ENCODE measurements at places on chromosomes 4 and X.

GRCh38 chr4:110196206-110196870 is 2.1 kb downstream of the ELOVL6 start:
- DNase-seq = peak; percentile 70

DNA sequence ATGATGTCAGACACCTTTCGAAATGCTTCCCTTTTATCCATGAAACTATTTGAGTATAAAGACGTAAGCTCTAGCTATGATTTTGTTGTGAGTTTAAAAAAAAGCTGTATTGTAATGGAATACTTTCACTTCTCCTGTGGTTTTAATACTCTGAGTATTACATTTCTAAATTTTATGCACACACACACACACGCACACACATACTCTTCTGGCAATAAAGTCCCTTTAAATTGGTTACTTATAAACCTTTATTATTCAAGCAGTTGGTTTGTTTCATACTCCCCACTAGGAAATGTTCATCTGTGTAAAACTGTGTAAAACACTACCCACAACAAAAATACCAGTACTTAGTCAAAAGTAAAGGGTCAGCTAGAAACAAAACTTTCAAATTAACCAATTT is 18.2 kb downstream of the VAMP7 start:
- no peak for DNase-seq

GRCh38 chr4:185113340-185113739 is 29.7 kb upstream of the SLC25A4 start:
- DNase-seq = no peak

DNA sequence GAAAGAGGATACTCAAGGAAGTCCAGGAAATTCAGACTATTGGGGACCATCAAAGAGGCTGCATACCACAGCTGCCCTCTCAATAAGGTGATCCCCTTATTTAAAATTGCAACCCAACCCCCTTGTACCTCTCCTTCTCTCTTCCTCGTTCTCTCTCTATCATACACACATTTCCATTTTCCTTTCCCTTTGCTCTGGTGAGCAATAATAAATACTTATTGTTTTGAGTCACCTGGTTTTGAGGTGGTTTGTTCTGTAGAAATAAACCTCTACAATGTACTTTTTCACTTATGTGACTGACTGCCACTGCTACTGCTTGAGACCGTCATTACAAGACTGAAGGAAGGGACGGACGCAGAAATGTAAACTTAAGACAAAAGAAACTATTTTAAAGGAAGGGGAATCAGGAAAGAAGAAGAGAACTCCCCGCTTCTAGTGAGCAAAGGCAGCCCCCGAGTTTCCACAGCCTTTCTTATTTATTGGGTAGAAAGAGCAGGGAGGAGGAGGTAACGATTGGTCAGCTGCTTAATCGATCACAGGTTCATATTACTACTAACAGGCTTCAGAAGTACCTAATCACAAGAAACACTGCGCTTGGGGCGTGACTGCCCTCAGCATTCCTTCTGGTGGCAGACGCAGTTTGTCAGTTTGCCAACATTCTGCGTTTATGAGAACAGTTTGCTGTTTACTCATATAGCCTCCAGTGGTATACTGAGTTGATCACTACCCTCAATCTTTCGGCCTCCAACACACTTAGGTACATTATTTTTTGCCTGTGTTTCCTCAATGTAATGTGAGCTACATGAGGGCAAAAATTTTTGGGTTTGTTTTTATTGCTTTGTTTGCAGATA is 16.9 kb upstream of the TMEM165 start:
- no peak for DNase-seq

DNA sequence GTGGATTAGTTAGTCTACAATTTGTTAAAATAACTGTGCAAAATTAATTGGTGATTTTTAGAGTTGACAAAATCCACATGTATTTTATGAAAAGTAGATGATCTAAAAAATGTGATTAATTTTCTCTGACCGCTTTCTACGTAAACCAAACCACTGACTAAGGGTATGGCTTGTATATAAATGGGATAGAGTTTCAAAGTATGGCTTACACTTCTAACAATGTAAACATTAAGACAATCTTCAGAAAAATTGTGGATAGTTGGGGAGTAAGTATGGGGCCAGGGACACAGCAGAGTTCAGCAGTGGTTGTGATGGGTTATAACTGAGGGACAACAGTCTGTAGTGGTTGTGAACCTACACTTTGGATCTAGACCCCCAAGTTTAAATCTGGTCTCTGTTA is 39.8 kb downstream of the GABRA4 start:
- DNase-seq = no peak

DNA sequence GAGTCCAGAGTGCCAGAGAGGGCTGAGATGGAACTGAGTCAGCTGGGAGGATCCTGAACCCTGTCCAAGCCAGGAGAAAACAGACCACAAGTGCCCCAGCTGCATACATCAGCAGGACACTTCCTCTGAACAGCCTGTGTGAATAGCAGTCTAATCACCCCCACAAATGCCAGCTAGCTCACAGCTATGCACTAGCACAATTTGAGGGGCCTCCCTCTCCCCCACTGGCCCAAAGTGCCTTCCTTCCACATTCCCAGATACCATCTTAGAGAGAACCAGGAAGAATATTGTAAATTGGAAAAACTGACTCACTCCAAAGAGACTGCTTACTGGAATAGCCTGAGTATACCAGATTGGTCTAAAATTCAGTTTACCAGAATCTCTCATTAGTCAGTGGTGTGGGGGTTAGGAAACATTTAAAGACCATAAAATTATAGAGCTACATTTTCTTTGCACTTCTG is 292.6 kb upstream of the KLF3 start:
- DNase-seq = no peak

GRCh38 chrX:50705042-50705441 is 109.0 kb downstream of the SHROOM4 start:
- no peak for DNase-seq

- DNase-seq = no peak
Observed at GRCh38 chr4:144340931-144341330, 200.4 kb upstream of the GYPA start.

- no peak for DNase-seq
Observed at GRCh38 chr4:52408471-52408870, 250.6 kb downstream of the USP46 start.
